Fibroblast of lung (primary cell): ENCODE measurements at places on chromosomes 2 and 18.
A peak's percentile ranks its signal among the peaks of the same experiment; 100 is the strongest.

GRCh38 chr2:58517881-58518280 is 276.8 kb upstream of the FANCL start:
- no peak for DNase-seq

DNA sequence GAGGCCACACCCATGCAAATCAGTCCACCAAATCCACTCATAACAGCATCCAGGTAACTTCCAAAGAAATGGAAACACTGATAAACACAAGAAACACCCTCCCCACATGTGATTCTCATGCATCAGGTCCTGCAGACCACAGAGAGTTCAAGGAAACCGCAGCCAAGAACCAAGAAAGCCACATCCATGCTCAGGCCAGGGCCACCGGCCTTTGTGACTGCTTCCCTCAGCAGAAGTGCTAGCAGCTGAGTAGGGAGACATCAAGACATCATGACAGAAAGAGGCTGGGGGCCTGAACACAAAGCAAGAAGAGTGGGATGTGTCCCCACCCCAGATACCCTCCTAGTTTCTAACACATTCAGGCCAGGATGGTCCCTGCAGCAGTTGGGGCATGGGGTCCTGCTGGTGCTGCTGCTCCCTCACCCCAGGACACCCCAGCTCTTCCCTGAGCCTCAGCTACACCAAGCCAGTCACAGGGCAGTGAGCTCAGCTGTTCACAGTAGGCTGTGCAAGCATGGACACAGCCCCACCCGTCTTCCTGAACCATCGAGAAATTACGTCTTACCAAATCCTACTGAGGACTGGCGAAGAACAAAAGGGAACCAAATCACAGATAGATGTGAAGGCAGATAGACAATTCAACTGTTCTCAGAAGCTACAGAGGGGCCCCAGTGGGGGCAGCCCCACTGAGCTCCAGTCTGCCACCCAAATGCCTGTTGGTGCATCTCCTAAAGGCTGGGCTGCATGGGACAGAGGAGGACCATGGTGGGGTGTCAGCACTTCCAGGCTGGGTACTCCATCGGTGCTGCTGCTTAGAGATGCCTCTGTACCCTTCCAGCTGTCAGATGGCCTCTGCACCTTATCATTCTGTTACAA is 60.9 kb downstream of the HDAC4 start:
- DNase-seq = no peak

GRCh38 chr2:41400088-41400665 is 647.6 kb upstream of the PKDCC start:
- peak; percentile 20 for DNase-seq

DNA sequence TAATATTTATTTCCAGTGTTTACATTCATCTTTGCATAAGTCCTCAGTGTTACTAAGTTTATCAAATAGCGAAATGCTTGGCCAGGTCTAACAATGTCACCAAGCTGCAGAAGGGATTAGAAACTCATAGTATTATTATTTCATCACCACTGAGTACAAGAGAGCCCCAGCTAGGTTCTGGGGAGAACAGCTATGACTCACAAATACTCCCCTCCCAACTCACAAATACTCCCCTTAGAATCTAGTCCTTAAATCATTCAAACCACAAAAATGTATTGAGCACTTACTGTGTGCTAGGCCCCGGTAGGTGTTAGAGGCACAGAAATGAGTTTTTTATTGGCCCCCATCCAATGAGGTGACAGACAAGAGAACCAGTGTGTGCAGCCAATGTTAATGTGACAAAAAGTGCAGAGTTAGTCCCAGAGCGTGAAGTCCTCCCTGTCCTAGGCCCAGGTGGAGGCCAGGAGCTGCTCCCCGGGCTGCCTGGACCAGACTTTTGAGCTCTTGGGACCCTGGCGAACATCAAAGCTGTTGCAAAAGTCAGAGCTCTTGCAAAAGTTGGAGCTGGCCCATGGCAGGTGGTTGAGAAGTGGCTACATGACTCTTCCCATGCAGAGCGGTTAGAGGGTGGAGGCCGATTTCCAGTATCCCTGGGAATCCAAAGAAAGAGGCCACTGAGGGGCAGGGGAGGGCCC is 9.8 kb downstream of the STEAP3 start:
- peak; percentile 50 for DNase-seq

DNA sequence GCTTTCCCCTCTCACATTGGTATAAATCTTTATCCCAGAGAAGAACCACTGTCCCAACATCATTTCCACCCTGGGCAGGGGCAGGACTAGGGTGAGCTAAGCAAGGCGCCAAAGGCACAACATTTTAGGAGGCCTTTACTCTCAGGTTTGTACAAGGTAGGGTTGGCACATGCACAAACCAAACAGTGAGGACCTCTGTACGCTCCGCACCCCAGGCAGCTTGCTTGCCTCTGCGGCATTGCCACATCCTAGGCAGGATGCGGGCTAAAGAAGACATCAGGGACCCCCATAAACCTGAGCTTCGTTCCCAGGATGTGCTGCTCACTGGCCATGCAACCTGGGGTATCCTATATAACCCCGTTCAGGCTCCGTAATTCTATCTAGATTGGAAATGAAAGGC is 128.1 kb upstream of the DAPL1 start:
- no peak for DNase-seq

- no peak for DNase-seq
Measured at GRCh38 chr2:38649176-38649728, 16.7 kb upstream of the GALM start.

GRCh38 chr2:143504397-143504796 is 375.2 kb downstream of the ARHGAP15 start:
- no peak for DNase-seq

- peak; percentile 71 for DNase-seq
Measured at GRCh38 chr2:43318791-43319190, 92.4 kb upstream of the ZFP36L2 start.

GRCh38 chr2:42792087-42792582 is 248 bp downstream of the HAAO start:
- DNase-seq = no peak

DNA sequence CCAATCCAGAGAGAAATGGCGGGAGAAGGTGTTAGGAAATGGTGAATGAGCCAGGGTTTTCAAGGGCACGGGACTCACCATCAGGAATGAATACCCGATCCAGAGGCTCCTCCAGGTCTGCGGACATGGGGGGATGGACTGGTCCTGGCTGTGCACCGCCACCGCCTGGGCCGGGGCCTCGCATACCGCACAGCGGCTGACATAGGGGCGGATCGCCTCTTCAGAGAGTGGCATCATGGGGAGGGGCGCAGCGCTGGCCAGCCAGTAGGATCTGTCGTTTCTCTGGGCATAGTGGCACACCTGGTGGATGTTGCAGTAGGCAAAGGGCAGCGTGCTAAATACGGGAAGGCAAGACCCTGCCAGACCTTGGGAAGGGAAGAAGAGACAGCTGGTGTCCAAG is 156.1 kb downstream of the COL4A4 start:
- no peak for DNase-seq

- DNase-seq = no peak
Measured at GRCh38 chr2:237876532-237876931, 17.1 kb downstream of the RAMP1 start.

DNA sequence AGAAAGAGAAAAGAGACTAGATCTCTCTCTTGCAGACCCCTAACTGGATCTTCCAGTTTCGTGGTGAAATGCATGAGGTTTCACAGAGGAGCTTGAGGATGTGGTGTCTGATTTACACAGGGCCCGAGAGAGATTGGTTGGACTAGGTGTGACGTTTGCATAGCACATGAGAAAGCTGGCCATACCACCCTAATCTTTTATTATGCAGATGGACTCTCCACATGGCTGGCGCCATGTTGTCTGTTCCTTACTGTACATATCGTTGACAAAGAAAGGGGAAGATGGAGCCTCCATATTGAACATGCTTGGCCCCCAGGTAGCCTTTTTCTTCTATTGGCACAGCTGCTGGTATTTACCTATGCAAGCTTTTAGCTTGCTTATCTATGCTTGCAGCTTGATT is 27.5 kb upstream of the PGAP1 start:
- DNase-seq = no peak

DNA sequence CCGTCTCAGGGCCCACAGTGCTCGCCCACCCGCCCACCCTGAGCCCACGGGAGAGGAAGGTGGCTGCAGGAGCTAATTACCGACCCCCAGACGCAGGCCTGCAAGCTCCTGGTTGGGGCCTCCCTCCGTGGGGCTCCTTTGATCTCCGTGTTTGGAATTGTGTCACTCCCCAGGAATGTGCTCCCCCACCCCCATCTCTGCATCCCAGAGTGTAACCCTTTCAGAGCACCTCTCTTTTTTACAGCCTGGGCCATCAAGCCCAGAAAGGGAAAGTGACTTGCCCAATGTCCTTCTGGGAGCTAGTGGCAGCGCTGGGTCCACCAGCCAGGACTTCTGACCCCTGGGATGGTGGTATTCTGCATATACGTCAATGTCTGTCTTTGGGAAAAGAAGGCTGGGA is 335.1 kb downstream of the CYRIA start:
- peak; percentile 2 for DNase-seq

GRCh38 chr2:198488964-198489363 is 684.6 kb downstream of the PLCL1 start:
- no peak for DNase-seq

DNA sequence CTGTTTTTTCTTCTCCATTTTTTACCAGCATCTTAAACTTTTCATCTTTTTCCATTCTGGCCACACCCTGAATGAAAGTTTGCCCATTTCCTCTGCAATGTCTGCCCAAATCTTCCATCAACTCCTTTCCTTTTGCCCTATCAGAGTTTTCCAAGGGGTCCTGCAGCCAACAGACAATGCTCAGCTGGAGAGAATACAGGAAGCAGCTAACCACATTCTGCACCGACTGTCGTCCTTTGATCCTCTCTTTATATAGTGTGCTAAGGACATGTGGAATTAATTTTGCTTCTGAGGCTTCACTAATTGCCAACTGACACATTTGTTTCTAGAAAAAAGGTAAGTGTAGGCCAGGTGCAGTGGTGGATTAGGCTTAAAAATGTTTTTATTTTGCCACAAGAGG is 50.5 kb upstream of the DLX2 start:
- DNase-seq = no peak

DNA sequence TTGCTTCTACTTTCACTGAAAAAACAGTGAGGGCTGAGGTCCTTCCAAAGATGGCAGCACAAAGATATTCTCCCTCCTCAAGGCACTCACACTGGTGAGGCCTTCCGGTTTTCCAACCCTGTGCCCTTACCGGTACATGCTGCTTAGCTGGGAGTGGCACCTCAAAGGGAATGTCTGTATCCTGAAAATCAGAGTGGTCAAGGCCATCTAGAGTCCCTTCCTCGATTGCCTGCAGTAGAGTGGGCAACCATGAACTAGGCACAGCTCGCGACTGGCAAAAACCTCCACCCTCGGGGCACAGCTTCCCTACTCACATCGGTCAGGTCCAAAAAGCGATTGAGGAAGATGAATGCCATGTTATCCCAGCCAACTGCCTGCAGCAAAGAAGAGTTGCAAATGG is 3.4 kb downstream of the KRTCAP3 start:
- DNase-seq = no peak

DNA sequence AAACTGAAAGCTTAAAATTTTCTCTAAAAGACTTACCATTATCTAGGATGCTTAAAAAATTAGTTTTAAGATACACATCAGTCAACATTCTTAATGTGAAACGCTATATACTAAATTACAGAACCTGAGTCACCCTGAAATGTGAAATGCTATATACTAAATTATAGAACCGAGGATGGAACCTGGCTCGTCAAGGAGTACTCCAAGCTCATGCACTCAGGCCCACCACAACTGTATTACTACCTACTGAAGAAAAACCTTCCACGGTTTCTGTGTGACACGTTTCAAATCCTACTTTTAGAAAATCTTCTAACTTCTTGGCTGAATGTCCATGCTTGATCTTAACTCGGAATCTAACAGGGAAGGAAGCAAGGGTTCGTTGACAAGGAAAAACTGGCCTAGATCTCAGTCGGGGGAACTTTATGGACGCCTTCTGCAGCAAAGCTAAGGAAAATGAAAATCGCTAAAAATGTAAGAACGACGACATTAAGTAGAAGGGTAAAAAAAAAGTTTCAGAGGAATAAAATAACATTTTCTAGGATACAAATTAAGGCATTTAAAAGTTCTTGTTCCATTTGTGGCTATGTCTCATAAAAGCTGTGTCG is 1.4 kb downstream of the PRKD3 start:
- DNase-seq = peak; percentile 23

DNA sequence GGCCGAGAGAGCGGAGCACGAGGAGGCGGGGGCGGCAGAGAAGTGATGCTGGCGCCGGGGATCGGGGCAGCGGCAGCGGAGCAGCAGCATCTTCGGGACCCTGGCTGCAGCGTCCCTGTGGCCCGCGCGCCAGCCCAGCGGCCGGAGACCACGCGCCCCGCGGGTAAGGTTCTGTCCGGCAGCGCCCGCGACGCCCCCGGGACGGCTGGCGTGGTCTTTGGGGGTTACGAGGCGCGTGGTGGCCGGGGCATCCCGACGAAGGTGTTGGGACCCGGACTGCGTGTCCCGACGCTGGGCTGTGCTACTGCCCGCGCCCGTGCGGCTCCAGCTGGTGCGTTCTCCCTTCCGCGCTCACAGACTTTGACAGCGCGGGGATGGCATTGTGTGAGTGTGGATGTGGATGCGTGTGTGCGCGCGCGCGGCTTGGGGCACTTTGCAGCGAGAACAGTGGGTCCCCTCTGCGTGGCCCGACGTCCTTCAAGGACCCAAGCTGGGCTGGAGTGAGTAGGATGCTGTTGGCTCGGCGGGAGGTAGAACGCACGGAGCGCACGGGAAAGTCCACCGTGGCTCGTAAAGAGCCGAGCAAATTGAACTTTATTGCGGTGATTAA is 405.0 kb downstream of the XIRP2 start:
- peak; percentile 51 for DNase-seq

DNA sequence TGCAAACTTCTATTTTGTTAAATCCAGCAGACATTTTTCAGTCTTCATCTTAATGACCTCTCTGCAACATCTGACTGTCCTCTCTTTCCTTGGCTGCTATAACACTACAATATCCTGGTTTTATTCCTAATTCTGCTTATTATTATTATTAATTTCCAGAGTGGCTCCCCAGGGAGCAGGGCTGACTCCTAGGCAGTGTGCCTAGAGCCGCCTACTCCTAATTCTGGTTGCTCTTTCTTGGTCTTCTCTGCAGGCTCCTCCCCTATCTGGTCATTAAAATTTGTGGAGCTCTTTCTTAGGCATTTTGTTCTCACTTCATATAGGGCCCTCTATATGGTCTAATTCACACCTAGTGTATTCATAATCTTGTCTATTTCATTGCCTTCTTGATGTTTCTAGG is 10.8 kb downstream of the LOXL3 start:
- DNase-seq = no peak

- no peak for DNase-seq
Measured at GRCh38 chr2:164243315-164243714, 378.0 kb downstream of the GRB14 start.

GRCh38 chr18:44589693-44590355 is 90.9 kb upstream of the SETBP1 start:
- peak; percentile 84 for DNase-seq

DNA sequence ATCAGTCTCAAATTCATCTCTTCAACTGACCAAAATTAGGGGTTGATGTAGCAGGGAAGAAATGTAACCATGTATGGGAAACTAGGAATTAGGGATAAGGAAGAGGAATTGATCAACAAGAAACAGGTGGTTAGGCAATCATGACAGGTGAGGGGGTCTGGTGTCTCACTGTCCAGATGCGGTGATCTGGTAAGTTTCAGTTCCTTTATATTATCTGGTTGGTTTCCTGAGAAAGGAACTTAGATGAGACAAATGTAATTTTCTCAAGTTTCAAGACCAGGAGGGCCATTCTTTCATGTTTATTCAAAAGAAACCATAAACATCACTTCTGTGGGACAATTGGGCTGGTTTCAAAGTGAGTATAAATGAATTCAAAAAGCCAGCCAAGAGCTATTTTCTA is 306.2 kb upstream of the KCNJ3 start:
- DNase-seq = no peak
